NCI-H2227 treated with DMSO at 0.1 percent for 48 hours (cell line): ENCODE measurements at places on chromosomes 6 and 20.

DNA sequence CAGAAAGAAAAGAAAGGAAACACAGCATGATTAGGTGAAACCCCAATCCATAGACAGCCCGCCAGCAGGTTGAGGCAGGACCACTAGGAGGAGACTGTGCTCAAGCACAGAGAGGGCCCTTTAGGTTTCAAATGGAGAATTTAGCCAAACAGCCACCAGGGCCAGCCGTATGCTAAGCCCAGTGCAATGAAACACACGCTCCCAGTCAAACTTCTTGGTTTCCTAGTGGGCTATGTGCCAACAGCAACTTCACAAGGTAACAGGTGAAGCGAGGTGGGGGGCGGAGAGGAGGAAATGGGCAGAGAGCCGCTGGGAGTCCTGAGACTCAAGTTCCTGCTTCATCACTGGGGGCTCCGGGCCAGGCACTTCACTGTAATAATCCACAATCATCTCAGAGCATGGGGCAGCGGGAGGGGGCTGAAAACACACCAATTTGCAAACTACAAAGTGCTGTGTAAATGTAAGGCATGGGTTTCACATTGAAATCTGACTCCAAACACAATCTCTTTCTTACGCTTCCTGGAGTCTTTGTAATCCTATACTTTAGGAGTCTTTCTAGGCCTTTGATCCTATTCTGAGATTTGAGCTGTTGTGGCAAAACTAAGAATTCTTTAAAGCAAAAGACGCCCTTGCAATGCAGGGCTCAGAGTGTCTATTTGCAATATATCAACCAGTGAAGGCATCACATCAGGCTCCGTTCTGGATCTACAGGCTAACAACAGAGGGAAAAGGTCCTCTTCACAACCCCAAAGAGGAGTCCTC is 117.3 kb downstream of the OPRM1 start:
- peak; percentile 29 for DNase-seq

DNA sequence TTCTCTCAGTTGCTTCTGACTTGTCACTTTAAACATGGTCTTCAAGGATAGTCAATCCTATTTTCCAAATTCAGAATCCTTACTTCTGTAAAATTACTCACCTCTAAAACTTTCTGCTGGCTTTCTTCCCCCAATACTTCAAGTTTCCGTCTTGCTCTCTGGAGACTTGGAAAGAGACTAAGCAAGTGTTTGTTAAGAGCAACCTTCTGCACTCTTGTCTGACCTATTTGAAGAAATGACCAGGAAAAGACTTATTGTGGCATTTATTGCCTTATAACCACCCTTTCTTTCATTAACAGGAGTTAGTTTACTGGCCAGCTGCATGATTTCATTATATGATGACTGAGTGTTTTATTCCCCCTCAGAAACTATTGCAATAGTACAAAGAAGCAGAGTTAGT is 181.0 kb downstream of the TBC1D7 start:
- no peak for DNase-seq

DNA sequence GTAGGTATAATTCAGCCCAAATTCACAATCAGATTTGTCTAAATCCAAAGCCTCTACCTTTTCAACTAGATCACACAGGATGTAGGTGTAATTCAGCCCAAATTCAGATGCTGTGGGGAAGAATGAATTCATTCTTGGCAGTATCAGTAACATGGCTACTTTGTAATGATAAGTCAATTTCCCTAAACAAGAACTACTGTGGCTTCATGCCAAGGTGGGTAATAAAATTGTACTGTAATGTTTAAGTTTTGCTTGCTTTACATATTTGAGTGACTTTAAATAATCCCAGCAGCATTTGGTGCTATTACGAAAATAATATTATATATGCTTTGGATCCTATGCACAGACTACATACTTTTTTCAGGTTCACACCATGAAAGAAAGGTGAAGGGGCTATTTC is 239.1 kb downstream of the HDGFL1 start:
- no peak for DNase-seq

DNA sequence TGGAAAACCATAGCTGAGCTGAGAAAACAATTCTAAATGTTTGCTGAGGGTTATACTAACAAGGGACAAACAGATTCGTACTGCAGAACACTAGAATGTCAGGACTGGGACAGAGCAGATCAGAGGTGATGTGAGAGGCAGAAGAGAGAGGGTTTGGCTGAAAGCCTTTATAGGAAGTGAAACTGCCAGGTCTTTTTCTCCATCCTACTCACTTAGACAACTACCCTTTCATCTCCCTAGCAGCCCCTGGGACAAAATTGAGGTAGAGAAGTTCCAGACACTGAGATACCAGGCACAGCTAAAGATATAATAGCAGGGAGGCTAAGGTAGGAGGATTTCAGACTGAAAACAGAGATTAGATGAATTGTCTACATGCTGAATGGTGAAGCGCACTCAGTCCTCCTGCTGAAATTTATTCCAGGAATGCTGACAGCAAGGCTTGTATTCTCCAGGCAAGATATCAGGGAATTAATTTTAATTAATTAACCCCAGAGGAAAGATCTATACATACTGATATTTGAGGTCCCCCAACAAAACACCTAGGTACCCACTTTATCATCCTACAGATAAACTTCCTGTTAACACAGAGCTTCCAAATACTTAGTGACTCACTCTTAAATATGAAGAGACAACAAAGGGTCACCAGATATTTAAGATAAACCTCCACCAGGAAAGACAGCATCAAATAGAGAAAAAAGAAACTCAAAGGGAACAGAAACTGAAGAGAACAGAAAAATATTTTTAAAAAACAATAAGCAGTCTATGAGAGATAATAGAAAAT is 12.6 kb upstream of the EIF2S2 start:
- no peak for DNase-seq

GRCh38 chr6:71488186-71488585 is 199.6 kb downstream of the OGFRL1 start:
- DNase-seq: no peak

DNA sequence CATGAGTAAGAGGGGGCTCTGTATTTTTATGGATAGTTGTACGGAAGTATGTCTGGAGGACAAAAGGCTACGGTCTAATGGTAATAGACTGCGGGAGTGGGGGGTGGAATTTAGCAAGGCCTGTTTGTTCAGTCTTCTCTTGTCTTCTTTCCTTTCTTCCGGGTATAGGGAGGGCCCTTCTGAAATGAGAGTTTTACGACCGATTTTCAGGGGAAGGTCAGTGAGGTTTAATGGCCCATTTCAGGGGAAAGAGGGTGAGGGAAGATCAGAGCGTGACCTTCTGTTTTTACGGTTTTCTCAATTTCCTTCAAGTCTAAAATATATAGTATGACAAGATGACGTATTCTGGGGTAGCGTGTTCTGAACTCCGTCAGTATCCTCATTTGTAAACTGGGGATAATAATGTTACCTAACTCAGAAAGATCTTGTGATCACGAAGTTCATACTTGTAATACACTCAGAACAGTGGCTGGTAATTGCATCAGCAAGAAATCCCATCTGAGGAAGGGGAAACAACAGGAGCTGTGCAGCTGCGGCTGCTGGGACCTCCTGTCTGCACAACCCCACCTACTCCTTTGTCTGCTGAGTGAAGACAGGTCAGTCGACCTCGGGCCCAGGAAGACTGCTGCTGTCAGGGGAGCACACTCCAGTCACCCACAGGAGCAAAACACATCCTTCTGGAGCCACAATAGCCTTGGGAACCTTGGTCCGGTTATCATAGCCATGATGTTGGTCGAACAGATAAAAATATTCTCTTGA is 90.4 kb downstream of the MAP3K7 start:
- peak; percentile 52 for DNase-seq

DNA sequence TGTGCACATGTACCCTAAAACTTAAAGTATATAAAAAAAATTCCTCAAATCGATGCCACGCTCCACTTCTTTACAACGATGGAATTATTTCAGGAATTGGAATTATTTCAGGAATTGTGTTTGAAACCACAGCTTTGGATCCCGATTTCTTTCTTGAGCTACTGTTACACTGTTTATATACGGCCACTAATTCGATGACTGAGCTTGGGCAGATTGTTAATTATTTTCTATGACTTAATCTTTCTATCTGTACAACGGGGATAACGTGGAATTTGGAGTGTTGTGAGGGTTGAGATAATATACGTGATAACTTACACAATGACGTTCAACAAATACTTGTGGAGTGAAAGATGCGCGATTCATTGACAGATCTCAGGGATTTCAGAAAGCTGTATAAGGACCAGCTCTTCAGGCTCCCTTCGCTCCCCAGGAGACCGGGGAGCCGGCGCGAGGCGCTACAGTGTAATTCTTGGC is 171.3 kb downstream of the SLC16A10 start:
- DNase-seq: no peak

DNA sequence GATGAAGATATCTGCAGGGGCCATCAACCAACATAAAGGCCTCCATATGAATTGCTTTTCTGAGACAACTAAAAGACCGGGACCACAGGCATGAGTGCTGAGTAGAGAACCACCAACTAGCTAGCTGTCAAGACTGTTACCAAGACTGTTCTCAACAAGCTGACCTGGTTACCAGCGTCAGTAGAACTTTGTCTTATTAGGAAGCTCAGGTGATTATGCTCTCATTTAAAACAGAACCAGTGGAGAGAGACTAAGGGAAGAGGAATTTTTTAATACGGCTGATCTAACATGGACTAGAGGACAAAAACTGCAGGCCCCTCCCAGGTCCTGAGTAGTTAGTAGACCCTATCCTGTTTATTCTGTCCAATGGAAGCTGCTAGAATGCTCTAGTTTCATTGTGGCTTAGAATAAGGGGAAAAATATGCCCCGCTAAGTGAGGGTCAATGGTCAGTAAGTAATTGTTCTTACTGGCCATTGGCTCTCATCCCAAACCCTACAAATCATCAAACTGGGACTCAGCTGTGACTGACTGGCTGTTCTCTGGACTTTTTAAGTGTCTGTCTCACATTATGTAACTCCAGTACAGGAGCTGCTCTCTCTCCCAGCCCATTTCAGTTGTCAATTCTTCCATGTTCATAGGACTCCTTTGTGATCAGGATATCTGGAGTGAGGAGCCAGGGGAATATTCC is 3.8 kb upstream of the DYNLRB1 start:
- no peak for DNase-seq

DNA sequence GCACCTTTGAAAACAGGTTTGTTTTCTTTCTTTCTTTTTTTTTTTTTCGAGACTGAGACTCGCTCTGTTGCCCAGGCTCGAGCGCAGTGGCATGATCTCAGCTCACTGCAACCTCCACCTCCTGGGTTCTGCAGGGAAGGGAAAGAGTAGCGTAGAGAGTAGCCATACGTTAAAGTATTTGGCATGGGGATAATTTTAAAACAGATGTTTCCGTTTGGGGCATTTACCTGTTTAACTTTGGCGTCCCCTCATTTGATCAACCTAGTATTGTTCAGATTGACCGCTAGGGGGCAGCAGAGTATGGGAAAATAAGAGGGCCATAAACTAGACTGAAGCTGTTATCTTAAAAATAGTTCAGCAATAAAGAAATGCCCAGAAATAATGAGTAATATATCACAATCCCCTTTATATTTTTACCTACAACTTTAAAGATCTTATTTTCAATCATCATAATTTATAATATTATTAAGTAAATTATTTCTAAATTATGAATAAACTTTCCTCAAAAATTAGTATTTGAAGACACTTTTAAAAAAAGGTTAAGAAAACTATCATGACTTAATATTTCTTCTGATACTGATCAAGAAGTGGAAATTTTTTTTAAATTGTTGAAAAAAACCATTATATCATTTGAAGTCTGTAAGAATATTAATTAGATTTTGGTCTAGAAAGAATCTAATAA is 7.6 kb upstream of the TAAR9 start:
- peak; percentile 46 for DNase-seq

DNA sequence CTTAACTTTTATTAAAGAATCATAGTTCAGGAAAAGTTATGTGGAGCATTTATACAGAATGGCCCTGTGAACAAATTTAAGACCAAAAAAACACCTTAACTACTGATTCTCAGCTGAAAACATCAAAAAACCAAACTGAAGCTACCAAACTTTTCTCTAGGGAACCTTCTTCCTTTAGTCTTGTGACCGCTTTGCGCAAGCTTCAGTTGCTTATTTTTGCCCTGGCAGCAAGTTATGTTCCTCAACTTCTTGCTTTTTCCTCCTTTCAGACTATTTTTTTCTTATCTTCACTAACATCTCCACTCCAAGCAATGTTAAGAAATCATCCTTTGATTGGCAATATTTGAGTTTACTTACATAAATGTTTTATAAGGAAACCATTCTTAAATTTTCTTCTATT is 100.1 kb downstream of the MYB start:
- DNase-seq: no peak

DNA sequence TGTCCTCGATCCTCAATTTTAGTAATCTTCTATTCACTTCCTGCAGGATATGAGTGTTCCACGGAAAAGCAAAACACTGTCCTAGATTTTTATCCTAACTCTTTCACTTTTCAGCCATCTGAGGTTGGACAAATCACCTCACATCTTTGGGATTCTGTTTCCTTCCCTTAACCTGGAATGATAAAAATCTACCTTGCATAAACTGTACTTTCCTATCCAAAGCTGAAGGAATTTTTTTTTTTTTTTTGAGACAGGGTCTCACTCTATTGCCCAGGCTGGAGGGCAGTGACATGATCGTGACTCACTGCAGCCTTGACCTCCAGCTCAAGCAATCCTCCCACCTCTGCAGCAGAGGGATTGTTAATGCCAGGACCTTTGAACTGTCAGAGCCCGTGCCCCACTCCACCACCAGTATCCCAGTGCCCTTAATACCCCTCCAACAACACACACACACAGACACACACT is 20.5 kb downstream of the CAPN11 start:
- DNase-seq: no peak

- no peak for DNase-seq
Observed at GRCh38 chr6:21200134-21200870, 393.2 kb upstream of the SOX4 start.

- no peak for DNase-seq
Observed at GRCh38 chr6:11763460-11764249, 14.9 kb downstream of the ADTRP start.

GRCh38 chr20:18321316-18321715 is 33.0 kb downstream of the ZNF133 start:
- DNase-seq: no peak

- no peak for DNase-seq
Observed at GRCh38 chr20:61044499-61044898, 207.6 kb upstream of the CDH4 start.

GRCh38 chr6:49790341-49790740 is 3.3 kb upstream of the PGK2 start:
- no peak for DNase-seq

GRCh38 chr20:21302664-21303060 is 469 bp upstream of the XRN2 start:
- peak; percentile 75 for DNase-seq

DNA sequence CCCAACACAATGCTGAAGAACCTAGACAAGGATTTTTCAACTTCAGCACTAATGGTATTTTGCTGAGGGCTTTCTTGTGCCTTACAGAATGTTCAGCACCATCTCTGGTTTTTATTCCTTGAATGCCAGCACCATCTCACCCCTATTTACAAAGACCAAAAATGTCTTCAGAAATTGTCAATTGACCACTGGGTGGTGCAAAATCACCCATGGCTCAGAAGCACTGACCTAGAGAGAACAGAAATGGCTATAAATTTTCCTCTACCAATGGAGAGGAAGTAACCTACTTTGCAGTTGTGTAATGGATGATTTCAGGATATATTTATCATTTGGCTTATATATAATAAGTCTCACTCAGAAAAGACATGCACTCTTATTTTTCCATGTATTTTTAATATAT is 431.0 kb upstream of the IRAK1BP1 start:
- no peak for DNase-seq
